AG10803 (cell line): ENCODE measurements at places on chromosomes 5 and 9.

DNA sequence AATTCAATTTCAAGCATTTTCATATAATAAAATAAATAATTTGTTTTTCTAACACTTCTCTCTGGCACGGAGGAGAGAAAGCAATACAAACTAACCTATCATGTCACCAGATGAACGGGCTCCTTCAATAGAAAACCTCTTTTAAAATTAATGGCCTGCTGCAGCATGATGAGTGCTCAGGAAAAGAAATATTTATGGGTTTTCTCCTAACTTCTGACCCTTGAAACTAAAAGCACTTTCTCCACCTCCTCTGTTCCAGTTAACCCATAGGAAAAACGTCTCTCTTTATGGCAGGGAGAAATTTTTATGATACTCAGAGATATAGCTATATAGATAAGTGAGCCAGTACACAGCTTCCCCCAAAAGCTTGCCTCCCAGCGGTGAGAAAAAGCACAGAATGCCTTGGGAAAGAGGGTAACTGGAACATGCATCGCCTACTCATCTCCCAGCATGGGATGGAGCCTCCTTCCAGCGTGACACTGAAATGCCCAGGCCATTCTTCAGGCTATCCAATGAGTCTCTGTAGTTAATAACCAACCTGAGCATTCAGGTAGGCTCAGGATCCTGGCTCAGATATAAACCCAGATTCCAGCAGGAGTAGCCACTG, 963.0 kb upstream of the DMAC1 start:
- DNase-seq, result no peak

DNA sequence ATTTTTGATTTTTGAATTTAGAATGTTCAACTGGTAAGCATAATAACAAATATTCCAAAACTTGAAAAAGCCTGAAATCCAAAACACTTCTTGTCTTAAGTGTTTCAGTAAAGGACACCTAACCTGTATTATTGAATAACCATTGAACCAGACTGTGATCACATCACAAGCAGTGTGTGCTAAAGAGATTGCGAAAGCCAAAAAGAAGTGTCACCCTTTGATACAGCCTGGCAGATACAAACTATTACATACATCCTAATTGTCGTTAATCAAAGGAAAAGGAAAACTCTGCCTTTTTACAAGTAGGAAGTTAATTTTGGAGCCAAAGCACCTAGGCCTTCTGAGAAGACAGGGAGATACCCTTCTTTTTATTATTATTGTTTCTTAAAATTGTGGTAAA, 8.4 kb upstream of the FAM120AOS start:
- DNase-seq, result no peak

DNA sequence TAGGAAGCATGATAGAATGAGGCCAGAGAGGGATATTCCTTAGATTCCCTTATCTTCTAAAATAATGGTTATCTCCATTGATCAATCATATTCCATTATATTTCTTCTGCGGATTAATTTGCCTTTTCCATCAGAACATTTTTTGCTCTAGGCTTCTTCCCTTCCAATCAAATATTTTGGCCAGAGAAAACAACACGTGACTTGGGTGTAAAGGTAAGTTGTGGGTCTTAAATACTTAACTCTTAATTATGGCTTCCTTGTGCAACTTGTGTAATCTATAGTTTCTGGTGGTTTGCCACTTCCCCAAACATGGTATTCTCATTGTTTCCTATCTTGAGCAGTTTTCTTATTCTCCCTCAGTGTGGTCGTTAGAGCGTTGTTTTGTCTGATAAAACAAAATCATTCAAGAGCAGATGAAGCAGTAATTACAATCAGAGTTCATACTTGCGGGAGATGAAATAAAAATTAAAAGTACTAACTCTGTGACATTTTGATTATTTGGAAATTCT, 889.3 kb downstream of the MAT2B start:
- DNase-seq, result no peak

DNA sequence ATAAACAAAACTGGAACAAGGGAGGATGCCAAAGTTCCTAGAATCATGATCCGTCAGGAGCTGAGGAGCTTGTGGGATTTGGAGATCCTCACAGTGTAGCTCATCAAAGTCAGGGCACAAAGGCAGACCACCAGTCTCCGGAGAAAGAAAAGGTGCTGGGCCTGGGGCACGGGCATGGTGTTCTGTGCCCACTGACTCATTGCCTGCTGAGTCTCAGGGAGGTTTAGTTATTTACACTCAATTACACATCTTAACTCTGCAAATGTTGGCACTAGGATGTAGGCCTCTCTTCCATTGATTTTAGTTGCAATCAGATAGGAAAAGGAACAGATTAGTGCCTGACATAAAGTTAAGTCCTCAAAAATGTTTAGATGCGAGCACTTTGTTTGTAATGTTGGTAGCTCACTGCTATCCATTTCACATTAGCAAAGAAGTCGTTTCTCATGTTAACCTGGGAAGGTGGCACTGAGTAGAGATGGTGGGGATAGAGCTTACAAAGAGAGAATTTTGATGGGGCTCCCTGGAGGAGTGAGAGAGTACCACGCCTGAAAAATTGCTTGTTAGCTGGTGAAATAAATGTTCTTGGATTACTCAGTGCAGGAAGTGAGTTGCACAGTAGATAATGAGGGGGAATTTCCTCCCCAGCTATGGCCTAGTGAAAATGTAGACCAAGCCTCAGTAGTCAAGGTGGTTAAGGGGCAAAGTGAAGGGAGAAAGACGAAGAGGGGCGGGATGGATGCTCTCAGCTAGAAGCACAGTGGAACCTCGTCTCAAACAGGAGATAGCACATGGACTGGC, 109.5 kb upstream of the CD180 start:
- DNase-seq, result no peak

GRCh38 chr9:81566074-81566698, 123.2 kb downstream of the TLE1 start:
- DNase-seq, result peak; percentile 14

- DNase-seq, result no peak
Observed at GRCh38 chr5:10676224-10676623, 84.8 kb downstream of the DAP start.
